ENCODE measurements at places on chromosomes 13 and 19.

- no peak for DNase-seq
These were observed 151.5 kb downstream of the KLF5 start for GRCh38 chr13:73210218-73210883.

DNA sequence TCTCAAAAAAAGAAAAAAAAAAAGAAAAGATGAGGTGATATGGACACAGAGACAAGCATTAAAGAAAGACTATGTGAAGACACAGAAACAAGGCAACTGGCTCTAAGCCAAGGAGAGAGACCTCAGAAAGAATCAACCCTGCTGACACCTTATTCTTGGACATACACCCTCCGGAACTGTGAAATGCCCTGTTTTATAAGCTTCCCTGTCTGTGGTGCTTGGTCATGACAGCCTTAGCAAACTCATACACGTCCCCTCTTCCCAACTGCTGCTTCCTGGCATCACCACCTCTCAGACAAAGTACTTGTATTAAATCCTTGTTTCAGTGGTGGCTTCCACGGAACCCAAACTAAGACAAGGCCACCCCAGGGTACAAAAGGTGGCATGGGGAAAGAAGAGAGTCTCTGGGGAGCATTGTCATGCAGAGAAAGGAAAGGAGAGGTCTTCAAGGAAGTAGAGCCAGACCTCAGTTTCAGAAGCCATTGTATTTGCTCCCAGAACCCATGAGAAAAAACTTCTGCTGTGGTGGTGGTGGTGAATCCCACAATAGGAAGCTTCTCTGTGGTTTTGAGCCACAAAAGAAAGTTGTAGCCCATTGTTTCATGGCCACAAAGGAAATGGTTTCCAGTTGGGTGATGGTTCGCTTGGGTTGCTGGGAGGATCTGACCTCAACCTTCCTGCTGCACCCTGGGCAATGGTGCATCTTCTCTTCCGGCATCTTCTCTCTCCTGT is 16.3 kb upstream of the TSPAN16 start:
- peak; percentile 55 for DNase-seq

DNA sequence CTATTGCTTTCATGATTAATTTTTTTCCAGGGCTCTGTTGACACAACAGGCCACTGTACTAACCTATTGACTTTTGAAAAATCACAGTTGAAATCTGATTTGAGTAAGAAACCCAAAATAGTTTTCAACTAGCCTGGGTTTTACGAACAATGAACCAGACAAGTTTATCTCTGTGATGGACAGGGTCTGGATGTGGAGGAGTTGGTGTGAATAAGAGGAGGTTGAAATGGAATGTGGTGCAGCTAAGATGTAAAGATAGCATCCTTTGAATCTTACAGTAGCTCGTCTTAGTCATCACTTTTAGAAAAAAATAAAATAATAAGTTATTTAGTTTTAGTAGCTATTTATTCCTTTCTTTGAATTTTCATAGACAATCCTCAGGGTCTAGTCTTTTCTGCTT is 8.3 kb upstream of the OXGR1 start:
- DNase-seq: no peak

DNA sequence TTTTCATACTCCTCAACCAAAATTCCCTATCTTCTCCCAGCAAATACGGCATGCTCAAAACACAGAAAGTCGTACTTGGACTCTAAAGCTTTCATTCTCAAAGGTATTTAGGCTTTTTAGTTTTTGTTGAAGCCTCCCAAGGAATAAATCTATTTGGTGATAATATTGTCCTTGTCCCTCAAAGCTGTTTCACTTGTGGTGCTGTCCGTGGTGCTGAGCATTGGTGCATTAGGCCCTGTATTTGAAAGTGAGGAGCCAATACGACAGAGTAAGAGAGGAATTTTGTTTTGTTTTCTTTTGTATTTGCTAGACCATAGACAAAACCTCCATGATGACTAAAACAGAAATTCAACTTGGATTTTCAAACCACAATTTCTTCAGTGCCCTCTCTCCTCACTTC is 3.2 kb upstream of the LGALS13 start:
- peak; percentile 37 for DNase-seq

DNA sequence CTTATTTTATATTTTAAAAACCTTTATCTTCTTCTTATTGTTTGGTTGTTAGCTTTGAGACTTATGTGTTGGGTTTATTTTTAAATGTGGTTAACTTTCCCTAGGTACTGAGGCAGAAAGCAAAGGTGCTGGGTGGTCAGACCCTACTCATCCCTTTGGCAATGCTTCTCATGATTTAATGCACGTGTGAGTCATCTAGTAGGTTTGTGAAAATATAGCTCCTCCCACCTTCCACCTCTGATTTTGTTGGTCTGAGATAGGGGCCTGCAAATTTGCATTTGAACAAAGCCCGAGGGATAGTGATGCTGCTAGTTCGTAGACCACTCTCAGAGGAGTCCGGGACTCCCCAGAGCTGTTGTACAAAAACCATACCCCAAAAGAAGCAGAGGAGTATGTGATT is 771.3 kb upstream of the ARGLU1 start:
- DNase-seq: no peak

GRCh38 chr13:113936166-113936965 is 37.5 kb downstream of the C13orf46 start:
- no peak for DNase-seq

DNA sequence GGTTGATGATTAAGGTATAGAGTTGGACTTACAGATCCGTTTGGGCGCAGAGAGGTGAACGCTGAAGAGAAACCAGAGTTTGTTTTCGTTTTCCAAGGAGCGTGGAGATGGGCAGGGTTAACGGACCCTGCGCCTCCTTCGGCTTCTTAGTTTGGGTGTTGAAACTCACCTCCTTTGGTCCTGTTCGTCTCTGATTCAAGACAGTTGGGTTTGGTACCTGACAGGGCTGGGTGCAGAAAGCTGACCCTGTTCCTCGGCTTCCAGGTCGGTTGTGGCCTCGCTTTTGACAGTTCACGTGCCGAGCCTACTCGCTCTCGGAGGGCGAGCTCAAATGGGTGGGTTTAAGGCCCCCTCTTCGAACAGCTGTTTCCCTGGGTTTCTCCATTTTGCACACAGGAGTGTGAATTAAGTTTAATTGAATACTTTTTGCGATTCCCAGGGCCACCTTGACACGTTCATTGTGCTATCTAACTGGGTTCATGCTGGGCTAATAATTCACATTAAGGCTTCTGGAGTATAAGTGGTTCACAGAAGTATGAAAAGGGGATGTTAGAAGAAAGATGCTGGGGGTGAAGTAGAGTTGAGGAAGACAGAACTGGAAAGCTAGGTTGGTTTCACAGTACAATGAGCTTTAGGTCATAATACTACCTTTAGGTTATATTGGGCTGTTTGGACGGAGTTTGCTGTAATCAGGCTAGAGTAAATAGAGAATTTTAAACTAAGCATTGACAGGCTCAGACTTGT is 638 bp downstream of the USPL1 start:
- no peak for DNase-seq

All from Kasumi-1 (cell line).